ENCODE measurements at places on chromosomes 16 and 17.

DNA sequence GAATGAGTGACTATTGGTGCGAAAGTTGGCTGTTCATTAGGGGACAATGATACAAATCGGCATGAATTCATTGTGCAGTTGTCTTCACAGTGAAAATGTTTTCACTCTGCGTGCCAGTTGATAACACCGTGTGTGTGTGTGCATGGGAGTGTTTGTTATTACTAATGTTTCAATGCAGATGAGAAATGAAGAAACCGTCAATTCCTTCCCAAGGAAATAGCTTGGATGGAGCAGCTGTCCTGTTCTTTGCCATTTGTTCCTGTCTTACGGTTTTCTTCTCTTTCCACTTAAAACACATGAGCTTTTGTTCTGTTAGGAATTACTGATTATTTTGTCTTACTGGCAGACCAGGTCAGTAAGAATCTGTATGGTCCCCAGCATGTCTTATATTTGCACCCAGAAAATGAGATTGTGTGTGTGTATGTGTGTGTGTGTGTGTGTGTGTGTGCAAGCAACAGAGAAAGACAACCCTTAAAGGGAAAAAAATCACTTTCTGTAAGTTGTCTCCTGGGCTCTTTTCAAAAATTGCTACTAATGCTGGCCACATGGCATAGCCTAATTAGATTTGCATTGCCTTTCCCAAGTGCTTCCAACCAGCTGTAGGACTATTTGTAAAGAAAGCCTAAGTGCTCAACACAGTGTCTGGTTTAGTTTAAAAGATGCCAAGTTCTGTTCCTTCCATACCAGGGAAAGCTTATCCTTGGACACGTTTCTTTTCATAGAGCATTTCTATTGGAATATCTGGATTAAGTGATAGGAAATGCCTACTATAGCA, 23.8 kb downstream of the SHISA9 start:
- DNase-seq = no peak

DNA sequence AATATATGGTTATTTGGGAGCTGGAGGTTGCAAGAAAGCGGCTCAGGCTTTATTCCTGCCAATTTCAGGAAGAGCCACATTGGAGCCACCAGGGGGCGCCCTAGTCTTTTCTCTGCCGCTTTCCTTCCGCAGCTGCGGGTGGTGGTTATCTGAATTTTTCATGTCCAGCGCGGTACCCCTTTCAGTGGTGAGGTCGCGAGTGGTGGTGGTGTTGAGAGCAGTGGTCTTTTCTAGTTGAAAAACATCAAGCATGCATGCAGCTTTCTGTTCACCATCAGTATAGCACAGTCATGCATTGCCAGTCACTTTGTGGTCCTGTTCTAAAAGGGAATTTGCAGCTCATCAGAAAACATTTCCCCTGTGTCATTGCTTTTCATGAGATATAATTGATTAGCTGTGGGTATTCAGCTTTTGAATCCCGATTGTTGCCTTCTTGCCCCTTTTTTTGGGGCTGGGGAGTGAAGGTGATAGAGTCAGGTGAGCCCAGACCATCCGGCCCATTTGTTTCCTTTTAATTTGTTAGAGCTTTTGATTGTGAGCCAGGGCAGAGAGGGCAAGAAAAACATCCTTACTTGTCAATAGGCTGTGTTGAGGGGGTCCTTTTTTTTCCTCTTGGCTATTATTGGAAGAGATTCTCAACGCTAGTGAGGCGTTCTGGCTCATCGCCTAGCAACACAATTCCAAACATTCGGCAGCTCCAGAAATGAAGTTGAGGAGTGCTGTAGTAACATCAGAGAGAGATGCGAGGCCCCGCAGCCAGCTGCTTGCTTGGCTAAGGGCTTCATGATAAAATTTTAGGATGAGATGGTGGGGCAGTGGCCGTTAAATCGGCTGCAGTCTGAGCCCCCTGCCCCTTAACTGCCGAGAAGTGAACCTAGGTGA, 119.0 kb downstream of the SNX29 start:
- no peak for DNase-seq

DNA sequence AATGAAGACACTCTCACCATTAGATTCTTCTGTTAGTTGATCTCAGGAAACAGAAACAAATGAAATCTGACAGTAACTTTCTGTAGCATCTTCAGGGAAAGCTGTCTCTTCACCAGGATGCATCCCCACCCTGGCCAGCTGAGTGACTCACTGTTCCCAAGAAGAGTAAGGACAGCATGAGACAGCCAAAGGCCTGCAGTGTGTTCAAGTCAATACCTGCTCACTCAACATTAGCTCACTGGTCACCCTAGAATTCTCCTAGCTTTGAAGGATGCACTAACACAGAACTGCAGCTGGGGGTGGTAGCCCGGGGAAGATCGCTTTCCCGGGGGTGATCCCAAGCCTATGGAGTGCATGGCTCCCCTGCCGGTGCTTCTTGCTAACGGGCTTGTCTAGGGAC, 28.2 kb upstream of the CLEC18B start:
- DNase-seq = no peak

- DNase-seq = no peak
Observed at GRCh38 chr17:81520021-81520901, 7.7 kb upstream of the ACTG1 start.

- no peak for DNase-seq
Observed at GRCh38 chr17:1040216-1040600, 43.3 kb downstream of the TIMM22 start.

GRCh38 chr16:85084841-85085510, 27.3 kb downstream of the CIBAR2 start:
- no peak for DNase-seq

Measured in AG09309 (cell line).